ENCODE measurements at places on chromosomes 5 and 9. TPM values are rescaled to one million over a fixed set of nuclear protein-coding genes. Genes with fewer than 3 reads are reported as not detected.

The SLC34A3 gene
- not detected for total RNA-seq

The SLC23A1 gene
- total RNA-seq: 2.3 TPM

The SLC6A18 gene
- total RNA-seq: not detected

The ZNF462 gene
- 0.20 TPM for total RNA-seq

The ANKRD34B gene
- total RNA-seq: 0.25 TPM

The GTF2H2C gene
- 43.7 TPM for total RNA-seq

The INSL6 gene
- total RNA-seq: not detected

The GDNF gene
- not detected for total RNA-seq

The SPEF2 gene
- 3.2 TPM for total RNA-seq

DNA sequence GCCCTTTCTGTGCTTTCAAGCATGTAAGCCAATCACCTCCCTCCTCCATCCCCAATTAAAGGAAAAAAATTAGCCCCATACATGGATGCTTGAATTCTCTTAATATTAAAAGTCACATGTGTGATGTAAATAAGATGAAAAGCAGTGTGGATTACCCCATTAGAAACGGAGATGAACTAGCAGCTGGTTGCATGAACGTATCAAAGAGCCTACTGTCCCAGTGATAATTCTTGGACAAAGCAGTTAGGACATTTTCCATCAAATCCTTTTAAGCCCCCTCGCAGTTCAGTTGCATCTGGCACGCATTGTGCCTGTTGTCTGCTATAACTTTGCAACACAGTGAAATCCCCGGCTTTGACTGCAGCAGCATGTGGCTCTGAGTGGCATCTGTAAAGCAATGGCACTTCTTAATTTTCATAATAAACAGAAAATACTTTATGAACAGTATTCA lies 285.6 kb downstream of the FBXL7 start:
- no peak for DNase-seq

GRCh38 chr5:1554410-1554967 lies 30.7 kb upstream of the LPCAT1 start:
- no peak for DNase-seq

- no peak for DNase-seq
Measured at GRCh38 chr5:177303925-177304391, 359 bp downstream of the PRELID1 start.

DNA sequence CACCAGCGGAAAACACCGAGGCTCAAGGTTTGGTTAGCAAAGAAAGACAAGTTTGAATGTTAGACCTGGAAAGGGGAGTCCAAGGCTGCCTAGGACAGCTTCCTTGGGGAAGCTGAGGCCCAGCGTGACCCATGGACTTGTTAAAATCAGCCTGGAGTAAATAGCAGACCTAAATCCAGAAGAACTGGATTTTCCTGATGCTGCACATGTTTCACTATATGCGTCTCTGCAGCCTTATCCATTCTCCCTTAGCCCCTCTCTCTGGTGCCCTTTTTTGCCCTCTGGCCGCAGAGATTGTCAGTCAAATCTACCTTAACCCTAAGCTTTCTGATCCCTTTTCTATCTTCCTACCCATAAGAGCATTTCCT lies 119.9 kb downstream of the NTRK2 start:
- DNase-seq: no peak

- no peak for DNase-seq
Measured at GRCh38 chr5:1471997-1472963, 27.0 kb upstream of the SLC6A3 start.

- no peak for DNase-seq
Measured at GRCh38 chr9:137194909-137195308, 5.6 kb downstream of the TPRN start.

- no peak for DNase-seq
Measured at GRCh38 chr9:36288070-36288469, 29.8 kb upstream of the GNE start.

GRCh38 chr5:1974501-1975405 lies 92.0 kb upstream of the IRX4 start:
- DNase-seq: no peak

DNA sequence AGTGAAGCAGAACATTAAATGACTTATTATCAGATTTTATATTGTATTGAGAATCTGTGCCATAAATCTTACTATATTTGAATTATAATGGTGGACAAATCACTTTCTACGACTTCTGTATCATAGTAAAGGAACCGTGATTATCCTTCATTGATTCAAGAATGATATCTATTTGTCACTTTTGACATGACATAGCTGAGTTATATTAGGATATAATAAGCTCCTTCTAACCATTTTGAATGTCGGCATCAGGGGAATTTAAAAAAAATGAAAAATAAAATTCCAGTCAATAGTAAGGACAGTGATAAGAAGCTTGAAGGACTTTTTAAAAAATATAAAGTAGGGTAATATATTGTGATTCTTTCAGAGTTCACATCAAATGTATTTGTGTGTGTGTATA lies 338.9 kb upstream of the ACO1 start:
- no peak for DNase-seq

DNA sequence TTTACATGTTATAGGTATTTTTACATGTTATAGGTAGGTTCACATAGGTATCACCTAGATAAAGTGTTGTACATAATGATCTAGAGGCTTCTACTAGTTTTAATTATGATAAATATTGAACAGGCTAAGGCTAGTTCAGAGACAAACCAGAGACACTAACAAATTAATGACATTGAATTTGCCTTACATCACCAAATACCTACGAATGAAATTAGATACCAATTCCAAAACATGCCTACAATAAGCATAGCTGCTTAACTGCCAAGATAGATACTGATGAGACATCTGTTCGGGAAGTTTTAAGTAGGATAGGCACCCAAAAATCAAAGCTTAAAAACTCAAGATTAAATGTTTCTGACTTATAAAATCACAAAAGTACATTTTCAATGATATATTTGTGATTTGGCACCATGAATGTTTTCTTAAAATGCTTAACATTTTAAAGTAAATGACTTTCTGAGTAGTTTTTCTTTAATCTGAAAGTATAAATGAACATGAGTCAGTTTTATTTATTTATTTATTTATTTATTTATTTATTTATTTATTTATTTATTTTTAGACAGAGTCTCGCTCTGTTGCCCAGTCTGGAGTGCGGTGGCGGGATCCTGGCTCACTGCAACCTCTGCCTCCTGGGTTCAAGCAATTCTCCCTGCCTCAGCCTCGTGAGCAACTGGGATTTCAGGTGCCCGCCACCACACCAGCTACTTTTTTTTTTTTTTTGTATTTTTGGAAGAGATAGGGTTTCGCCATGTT lies 703.1 kb upstream of the ARRDC3 start:
- no peak for DNase-seq

DNA sequence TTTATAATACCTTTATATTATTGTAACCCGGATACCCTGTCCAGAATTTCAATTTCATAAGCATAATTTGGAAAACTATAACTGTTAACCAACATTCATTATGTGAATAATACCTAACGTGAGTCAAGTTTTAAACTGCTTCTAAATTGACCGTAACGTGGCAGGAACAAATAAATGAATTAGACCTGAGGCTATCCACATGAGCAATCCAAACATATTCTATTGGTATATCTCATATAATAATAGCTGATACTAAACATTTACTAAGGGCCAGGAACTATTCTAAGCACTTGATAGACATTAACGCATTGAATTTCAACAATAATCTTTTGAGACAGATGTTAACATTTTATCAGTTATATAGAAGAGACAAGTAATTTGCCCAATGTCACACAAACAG lies 276.4 kb downstream of the MEF2C start:
- no peak for DNase-seq

- DNase-seq: no peak
Measured at GRCh38 chr5:79878721-79879336, 112.2 kb downstream of the MTX3 start.

GRCh38 chr9:112125951-112126388 lies 49.1 kb downstream of the SUSD1 start:
- DNase-seq: no peak

DNA sequence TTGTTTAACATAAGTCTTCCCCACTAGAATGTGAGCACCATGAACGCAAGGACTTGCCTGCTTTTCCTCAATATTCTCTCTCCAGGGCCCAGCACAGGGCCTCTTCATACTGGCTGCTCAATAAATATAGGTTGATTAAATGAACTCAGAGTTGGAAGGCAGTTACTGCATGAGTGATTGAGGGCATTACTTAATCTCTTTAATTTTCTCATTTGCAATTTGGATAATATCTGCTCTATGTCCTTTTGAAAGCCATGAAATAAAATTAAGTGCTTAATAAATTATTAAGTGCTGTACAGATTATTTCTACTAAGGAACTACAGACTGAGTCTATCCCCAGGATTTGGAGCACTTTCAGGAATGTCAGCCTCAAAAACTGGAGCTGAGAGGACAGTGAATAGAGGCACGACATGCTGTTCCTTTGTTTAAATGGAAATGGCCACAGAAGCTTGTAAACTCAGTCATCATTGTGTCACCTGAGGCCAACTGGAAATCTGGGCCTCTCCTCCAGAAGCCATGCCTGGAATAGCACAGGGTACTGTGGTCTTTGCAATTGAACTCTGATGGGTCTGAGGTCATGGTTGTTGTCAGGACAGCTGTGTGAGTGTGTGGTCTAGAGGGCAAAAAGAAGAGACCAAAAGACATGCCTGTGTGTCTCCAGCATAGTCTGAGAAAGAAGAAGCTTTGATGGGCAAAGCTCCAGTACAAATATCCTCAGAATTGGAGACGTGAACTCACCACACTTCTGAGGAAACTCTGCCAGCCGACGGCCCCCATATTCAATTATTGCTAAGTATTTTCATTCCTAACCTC lies 86.1 kb downstream of the SH3TC2 start:
- DNase-seq: no peak

GRCh38 chr5:152638996-152639552 lies 234.0 kb upstream of the NMUR2 start:
- no peak for DNase-seq

Measured in activated naive CD4-positive, alpha-beta T cell treated with anti-CD3 and anti-CD28 coated beads, Interleukin-2, amount 50 U/mL, for 72 hours (primary cell).